Activated naive CD8-positive, alpha-beta T cell treated with anti-CD3 and anti-CD28 coated beads for 36 hours (primary cell): ENCODE measurements at places on chromosomes 5 and 9. TPM values are rescaled to one million over a fixed set of nuclear protein-coding genes. Genes with fewer than 3 reads are reported as not detected.

GPX8 gene
- not detected for total RNA-seq

DNA sequence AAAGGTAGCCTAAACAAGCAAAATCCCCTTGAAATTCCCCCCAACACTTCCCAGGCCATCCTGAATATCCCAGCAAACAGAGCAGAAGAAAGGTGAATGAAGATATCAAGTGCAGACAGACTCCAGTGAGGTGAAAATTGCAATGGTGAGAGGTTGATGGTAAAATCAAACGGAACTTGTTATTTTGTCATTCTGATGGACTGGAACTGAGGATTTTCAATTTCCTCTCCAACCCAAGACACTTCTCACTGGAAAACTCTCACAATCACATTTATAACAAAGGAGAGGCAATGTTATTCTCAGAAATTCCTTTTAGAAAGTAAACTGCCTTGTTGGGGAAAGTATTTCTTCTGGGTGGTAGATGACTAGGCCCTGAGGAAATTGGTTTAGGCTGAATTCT is 412.4 kb upstream of the C9orf72 start:
- no peak overlapping the region for H3K27ac ChIP-seq
- H3K4me1 ChIP-seq: no peaks in the 10 kb centered on the region
- H3K36me3 ChIP-seq: no peaks in the 10 kb centered on the region
- H3K4me3 ChIP-seq: no peak overlapping the region

DNA sequence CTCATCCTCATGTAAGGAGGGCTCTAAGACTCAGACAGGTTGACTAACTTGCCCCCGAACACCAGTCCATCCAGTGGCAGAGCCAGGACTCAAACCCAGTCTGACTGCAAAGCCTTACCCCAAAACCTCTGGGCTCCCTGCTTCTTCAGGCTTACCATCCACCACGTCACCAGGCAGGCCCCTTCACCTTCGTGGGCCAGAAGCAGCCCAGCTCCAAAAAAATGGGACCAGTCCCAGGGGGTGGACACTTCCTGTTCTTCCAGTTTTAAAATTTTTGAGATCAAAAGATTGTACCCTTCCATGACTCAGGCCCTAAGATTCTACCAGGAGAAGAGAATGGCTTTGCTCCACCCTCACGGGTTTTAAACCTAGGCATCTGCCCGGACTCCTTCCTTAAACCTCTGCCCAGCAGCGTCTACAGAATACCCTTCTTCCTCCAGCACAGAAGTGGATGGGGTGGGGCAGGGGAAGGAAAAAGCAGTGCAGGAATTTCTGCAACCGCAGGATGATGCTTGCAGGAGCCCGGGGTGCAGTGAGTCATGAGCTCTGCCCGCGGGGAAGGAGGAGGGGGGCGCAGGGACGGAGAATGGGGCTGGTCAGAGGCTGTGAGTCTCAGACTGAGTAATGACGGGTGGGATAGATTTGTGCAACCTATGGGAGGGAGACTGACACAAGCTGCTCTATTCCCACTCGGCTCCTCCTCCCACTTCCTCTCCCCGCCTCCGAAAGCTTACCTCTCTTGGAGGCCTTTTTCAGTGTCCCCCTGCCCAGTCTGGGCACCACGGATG is 50.4 kb upstream of the STXBP1 start:
- no peak overlapping the region for H3K4me3 ChIP-seq
- no peaks in the 10 kb centered on the region for H3K27me3 ChIP-seq
- peaks cover 33% of the 10 kb centered on the region for H3K4me1 ChIP-seq
- no peak overlapping the region for H3K27ac ChIP-seq

DNA sequence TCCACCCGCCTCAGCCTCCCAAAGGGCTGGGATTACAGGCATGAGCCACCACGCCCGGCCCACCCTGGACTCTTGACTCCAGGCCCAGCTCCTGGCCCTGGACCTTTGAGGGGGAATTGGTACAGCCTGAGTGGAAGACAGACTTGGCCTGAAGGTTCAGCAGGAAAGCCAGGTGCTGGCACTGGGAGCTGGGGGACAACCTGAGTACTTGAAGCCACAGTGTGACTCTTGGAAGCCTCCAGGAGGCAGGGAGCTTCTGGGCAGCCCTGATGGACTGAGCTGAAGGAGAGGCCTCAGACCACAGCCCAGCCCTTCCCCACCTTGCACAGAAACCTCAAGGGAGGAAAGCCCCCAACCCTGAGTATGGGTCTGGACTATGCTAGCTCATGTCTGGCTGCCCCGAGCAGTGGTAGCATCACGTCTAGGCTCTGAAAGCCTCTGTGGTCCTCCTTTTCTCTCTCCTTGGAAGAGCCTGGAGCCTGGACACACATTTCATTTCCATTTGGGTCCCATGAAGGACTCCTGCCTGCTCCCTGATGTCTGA is 54.1 kb downstream of the RASGEF1C start:
- H3K4me1 ChIP-seq: no peaks in the 10 kb centered on the region
- no peak for DNase-seq
- H3K27ac ChIP-seq: no peak overlapping the region
- H3K27me3 ChIP-seq: peaks cover 10% of the 10 kb centered on the region
- H3K4me3 ChIP-seq: no peak overlapping the region

GRCh38 chr5:170475294-170476000 is 28.4 kb upstream of the KCNIP1 start:
- H3K27ac ChIP-seq: no peak overlapping the region
- H3K4me3 ChIP-seq: no peak overlapping the region
- no peaks in the 10 kb centered on the region for H3K36me3 ChIP-seq
- H3K4me1 ChIP-seq: no peaks in the 10 kb centered on the region
